Umbilical cord (tissue), 2 donors: ENCODE measurements at places on chromosomes 13 and 19. TPM values are rescaled to one million over a fixed set of nuclear protein-coding genes. Genes with fewer than 3 reads are reported as not detected.

The HCST gene
- not detected for total RNA-seq

The KLF2 gene
- 65.2 TPM for total RNA-seq

The CACNG6 gene
- total RNA-seq, result not detected

DNA sequence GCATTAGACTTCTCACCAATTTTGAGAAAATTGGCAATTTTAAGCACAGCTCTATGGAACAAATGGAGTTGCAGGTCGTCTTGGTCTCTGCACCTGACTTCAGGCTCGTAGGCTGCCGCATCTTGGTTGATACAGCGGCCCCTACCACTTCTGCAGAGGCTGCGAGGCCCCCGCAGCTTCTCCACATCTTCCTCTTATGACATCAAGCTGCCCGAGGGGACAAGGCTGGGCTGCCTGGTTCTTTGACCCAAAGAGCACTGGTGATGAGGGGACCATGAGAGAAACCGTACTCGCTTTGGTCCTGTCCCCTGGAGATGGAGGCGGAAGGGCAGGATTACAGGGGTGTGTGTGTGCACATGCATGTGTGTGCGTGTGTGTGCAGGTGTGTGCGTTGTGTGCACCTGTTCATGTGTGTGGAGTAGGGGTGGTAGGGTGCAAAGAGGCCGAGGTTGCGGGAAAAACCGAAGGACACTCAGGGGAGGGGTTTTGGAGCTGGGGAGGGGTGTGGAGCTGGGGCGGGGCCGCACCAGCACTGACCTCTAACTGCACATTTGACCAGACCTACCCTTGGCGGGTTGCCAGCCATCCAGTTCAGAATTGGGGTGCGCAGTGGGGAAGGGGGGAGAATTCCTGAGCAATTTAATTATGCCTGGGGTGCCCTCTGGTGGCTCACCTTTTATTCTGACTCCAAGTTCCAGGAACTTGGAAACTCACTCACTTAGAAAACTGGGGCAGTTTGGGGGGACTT is 65.1 kb upstream of the ARHGEF7 start:
- peak; percentile 28 for DNase-seq

GRCh38 chr19:6753178-6754031 is 13.8 kb downstream of the SH2D3A start:
- peak; percentile 69 for DNase-seq

DNA sequence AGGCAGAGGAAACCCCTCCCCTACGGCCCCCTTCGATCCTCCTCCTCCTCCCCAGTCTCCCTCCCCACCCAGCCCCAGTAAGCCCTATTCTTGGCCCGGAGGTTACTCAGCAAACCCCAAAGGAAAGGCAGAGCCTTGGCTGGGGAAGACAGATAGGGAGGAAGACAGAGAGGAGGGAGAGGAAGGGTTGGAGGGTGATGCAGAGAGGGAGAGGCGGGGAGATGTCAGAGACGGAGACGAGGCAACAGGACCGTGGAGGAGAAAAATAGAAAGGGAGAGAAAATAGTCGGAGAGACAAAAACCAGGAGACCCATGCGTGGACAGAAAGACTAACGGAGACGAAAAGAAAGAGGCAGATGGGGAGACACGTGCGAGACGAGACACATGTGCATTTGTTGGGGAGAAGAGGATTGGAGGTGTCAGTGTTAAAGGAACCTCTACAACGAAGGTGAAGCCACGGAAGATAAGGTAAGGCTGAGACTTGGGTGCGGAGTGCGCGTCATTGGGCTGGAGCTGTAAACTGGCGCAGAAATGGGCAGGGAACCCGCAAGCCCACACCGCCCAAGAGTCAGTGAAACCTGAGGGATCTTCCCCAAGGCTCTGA is 2.9 kb downstream of the TGFB1 start:
- peak; percentile 68 for DNase-seq

DNA sequence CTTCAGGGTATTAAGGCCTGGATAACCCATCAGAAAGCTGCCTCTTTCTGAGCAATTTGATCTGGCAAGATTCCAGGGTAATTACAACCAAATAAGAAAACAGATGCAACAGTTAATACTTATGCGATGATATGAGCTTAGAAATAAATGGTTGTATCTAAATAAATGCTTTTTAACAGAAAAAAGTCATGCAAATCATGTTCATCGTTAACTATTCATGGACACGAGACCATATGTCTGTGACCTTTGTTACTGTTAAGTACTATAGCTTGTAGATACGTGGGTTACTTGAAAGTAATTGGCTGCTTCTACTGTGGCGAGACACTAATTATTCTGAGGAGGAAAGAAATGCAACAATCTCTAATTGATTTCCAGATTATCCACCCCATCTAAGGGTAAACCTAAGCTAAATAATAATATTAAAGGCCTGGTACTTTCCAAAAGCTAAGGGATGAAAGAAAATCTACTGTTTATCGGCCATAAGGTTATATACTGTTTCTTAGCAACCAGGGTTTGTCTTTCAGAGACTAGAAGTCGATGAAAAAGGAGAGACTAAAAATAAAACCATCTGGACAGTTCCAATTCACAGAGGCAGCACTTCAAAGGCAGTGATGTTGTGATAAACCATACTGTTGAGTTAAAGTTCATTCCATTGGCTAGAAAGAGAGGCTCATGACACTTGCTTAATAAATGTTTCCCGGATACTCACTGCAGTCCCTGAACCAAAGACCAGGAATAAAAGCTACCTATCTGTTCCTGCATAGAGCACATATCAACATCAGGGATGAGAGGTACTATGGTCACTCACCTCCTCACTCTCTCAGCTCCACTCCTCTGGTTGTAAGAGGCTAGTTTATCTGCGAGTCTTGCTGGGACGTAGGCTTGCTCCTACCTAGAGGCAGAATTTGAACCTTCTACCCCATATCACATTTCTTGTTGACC is 1.5 kb downstream of the EPSTI1 start:
- DNase-seq, result peak; percentile 96

GRCh38 chr13:93847162-93847561 is 620.6 kb downstream of the GPC6 start:
- DNase-seq, result no peak
